ENCODE measurements at places on chromosomes 6 and 20.
A peak's percentile ranks its signal among the peaks of the same experiment; 100 is the strongest.

GRCh38 chr6:40160826-40161225 lies 226.6 kb upstream of the MOCS1 start:
- DNase-seq, result no peak

- DNase-seq, result peak; percentile 18
Observed at GRCh38 chr20:50690650-50691572, at the start of gene RIPOR3. RIPOR3 (minus strand) TSS chr20:50691542; CDS start chr20:50691128, 414 bp downstream.

GRCh38 chr6:71091167-71091566 lies 134.3 kb upstream of the B3GAT2 start:
- no peak for DNase-seq

GRCh38 chr6:72283571-72283970 lies 338.3 kb upstream of the KCNQ5 start:
- no peak for DNase-seq

DNA sequence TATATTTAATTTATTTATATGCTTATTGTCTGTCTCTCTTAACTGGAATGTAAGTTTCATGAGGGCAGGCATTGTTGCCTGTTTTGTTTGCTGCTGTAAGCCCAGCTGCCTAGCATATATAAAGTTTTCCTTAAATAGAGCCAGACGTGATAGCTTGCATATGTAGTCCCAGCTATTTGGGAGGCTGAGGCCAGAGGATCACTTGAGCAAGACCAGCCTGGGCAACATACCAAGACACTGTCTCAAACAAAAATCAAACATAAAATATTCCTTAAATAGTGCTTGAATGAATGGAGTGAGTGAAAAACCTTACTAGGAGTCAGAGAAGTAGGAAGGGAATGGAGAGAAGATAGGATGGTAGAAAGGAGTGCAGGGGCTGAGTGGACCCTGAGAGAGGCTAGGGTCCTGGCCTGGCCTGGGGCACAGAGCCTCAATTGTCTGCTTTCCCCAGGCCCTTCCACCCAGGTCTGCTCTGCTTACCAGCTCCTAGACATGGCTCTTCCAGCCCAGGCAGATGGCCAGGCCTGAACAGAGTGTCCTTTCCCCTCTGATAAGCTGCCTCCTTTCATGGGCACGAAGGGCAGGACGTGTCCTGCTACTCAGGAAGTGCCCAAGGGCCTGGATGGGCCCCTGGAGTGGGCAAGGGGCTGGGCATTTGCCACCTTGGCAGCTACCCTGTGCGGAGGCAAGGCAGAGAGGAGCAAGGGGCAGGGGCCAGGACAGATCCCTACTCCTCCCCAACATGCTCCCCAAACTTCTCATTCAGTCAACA lies 17.7 kb upstream of the BAK1 start:
- no peak for DNase-seq

GRCh38 chr6:16028966-16029365 lies 99.9 kb upstream of the MYLIP start:
- DNase-seq, result no peak

DNA sequence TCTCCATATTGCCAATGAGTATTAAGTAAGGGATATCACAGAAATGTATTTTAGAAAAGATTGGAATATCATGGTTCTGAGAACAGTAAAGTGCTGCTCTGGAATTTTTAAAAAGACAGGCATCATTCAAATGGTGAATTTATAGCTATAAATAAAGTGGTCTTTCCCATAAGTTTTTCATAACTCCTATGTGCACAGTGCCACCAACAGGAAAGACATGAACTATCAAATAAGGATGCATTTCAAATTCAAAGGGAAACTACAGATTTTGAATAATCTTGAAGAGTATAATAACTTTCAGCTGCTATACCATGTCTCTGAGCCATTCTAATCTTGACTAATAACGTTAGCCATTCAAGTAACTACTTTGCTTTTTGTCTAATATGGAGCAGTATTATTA lies 456.8 kb upstream of the GJE1 start:
- DNase-seq, result peak; percentile 44

GRCh38 chr6:32622545-32623401 lies 14.4 kb upstream of the HLA-DQA1 start:
- peak; percentile 71 for DNase-seq

DNA sequence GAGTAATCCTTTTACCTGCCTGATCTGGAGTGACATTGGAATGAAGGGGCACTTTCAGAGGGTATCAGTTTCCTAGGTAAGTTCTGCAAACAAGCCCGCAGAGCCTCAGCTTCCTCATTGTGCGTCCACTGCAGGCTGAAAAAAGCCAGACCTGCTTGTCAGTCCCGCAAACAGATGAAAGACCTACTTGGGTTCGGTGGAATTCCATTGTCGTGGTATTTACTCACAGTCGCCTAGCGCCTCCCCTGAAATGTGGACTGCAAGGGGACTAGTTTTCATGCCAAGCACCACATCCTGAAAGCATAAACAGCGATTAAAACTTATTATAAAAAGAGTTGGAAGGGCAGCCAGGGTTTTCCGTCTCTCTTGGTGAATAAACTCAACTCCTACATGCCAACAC lies 121.5 kb downstream of the PAX1 start:
- no peak for DNase-seq

- DNase-seq, result peak; percentile 63
Observed at GRCh38 chr20:10665791-10666190, 8.0 kb downstream of the JAG1 start.

- DNase-seq, result no peak
Observed at GRCh38 chr6:122050242-122050755, 349.2 kb upstream of the HSF2 start.

- DNase-seq, result no peak
Observed at GRCh38 chr6:163837691-163838431, 423.3 kb downstream of the QKI start.

DNA sequence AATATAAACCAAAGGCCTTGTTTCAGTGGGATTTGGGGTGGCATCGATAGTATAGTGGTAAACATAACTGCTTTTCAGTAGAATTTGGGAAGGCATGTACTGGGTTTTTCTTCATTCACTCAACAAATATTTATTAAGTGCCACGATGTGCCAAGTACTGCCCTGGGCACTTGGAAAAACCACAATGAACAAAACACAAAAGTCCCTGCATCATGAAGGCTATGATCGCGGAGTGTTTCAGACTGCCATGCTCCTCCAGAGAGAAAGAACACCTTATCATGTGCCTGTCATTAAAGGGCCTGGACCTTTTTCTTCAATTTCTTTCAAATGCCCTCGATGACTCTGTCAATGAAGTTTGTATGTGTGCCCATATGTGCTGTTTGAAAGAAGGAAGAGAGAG lies 59.2 kb upstream of the CEP85L start:
- DNase-seq, result no peak

DNA sequence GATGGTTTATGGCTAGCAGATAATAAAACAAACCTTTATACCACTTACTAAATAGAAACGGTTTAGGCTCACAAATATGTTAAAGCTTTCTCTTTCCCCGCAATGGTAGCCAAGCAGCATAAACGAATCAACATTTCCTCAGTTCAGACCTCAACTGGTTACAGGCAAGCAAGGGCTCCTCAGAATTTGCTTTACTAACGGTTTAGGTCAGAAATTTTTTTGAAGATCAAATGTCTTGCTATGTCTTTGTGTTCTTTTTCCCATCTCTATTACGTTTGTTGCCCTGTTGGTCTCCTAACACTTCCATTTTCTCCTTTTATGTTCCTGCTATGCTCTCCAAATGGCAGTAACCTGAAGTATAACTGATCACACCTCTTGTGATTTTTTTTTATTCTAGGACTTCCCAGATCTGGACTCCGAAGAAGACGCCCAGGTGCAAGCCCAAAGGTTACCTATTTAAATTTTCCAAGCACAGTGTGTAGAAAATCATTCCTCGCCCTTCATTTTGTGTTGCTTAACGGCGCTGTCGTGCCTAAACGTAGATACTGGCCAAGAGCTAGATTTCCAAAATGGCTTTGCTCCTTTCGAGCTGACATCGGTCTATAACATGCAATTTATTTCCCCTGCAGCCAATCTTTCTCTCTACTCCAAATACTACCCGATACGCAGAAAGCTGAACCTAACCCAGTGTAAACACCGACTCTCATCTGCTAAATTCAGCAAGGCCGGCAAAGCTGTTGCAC lies 717 bp upstream of the ASF1A start:
- DNase-seq, result peak; percentile 70

GRCh38 chr6:151400473-151400872 lies 9.1 kb upstream of the ZBTB2 start:
- DNase-seq, result peak; percentile 82

- DNase-seq, result peak; percentile 7
Observed at GRCh38 chr6:105137388-105137787, 42.4 kb downstream of the POPDC3 start.

- DNase-seq, result no peak
Observed at GRCh38 chr20:17882065-17882833, 86.3 kb downstream of the SNX5 start.

- DNase-seq, result no peak
Observed at GRCh38 chr20:39745380-39745779, 783.2 kb downstream of the DHX35 start.

- DNase-seq, result no peak
Observed at GRCh38 chr20:32999603-33000250, 4.5 kb downstream of the SUN5 start.

- DNase-seq, result no peak
Observed at GRCh38 chr6:69935079-69935478, 68.7 kb downstream of the COL19A1 start.

DNA sequence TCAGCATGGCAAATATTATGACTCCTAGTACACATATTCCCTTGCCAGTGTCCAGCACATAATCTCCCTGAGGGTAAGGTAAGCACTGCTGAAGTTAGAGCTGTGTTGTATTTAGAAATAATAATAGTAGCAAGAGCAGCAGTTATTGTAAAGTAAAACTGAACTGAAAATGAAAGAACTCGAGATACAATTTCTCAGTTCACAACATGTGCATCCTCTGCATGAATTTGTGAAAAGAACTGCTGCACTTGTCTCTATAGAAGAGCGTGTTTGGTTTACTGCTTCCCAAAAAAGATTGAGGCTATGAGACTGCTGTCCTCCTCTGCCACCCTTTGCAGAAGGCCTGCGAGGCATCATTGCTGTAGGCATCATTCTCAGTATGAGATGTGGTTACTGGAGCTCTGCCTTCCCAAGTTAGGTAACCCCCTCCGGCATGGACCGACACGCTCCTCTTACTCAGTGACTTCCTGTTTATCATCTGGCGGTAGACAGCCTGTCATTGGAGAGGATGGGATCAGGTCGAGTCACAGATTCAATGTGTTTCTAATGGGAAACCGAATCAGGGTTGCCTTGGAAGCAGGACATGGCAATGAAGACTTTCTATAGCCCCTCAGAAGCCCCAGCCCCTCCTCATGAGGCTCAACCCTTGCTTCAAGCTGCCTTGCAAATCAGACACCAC lies 48.1 kb downstream of the SLC24A3 start:
- DNase-seq, result peak; percentile 75

GRCh38 chr6:32666420-32667300 lies at the start of gene HLA-DQB1:
HLA-DQB1 (minus strand) TSS chr6:32666657; CDS start chr6:32666607, 50 bp downstream.
- peak; percentile 11 for DNase-seq

GRCh38 chr20:19893356-19893755 lies 123.8 kb upstream of the NAA20 start:
- DNase-seq, result peak; percentile 68

DNA sequence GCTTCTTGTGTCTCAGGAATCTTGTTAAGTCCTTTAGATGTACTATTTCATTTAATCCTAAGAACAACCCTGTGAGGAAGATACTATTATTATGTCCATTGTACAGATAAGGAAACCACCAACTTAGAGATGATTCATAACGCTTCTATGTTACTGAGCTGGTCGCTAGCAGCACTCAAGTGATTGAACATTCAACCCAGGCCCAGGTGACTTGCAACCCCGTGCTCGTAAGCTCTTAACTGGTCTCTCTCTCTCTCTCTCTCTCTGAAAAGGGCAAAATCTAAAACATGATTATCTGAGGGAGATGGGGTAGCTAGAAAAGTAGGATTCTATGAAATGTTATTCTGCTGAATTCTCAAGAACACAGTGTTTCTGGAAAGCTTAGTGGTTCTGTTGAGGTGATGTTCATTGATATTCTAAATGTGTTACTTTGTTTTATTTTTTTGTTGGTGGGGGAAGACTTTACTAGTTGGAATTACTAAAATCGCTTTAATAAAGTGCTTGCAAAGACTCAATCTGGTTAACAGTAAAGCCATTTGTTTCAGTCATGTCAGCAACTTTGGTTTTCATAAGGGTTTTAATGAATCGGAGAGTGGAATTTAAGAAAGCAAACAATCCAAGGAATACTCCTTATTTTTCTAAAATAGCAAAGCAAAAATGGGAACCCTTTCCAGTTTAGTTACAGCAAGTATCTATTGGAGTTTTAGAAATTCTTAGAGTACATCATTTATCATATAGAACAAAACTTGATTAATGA lies 265.0 kb upstream of the TAB2 start:
- peak; percentile 55 for DNase-seq

GRCh38 chr20:13141546-13141945 lies 79.5 kb upstream of the ISM1 start:
- no peak for DNase-seq
